DMS79 (cell line): ENCODE measurements at places on chromosomes 2 and 18.
A peak's percentile ranks its signal among the peaks of the same experiment; 100 is the strongest.

GRCh38 chr2:169069341-169069740 lies at the start of gene DHRS9:
DHRS9 (plus strand) TSS chr2:169069563; CDS start chr2:169081582, 12,019 bp downstream.
- no peak for DNase-seq

DNA sequence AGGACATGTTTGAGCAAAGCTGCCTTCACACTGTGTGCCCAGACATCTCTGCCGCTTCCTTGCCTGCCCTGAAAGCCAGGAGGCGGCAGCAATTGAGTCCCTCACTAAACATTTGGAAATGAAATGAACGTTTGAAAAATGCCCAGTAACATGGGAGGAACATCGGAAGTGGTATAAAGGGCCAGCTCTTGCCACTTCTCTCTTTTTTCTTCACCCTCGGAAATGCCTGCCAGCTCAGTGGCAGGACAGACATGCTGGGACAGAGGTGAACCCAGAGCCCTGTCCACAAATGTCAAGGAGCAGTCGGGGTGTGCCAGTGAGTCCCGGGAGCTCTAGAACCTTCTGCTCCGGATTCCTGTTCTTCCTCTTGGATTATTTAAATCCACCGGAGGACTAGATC lies 46.1 kb downstream of the TPGS2 start:
- no peak for DNase-seq

DNA sequence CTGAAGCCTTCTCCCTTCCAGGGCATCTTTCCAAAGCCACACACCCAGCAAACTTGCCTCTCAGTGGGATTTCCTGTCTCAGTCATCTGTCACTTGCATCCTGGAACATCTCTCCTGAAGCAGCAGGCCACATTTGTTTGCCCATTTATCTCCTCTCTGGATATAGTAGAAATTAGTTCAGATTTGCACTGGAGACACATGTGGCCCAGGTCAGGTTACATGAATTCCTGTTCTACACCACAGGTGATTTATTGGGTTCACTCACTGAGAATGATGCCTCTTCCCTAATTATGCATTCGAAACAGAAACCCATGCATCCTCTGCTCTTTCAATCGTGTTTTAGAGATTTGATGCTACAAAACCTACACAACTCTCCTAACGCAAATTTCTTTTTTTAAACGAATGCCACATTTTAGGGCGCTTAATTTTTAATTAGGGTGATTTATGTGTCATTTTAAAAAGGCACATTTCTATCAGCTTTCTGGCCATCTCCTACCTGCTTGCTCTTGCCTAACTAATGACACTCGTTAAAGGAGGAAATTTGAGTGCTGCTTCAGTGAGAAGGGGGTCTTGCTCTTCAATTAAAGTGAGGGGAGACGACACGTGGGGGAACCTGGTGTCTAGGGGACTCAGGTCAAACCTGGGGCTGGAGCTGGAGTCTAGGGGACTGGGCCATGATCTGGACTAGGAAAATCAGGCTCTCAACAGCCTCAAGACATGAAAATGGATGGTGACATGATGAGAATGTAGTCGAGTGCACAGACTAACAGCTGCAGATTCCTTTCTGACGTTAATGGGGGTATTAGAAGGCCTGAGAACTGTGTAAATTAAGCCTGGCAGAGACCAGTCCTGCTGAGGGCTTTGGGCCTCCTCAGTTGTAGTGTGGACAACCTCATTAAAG lies 221.4 kb downstream of the CLIP4 start:
- no peak for DNase-seq

GRCh38 chr18:74796841-74797576 lies 199.3 kb downstream of the ZNF407 start:
- no peak for DNase-seq

GRCh38 chr2:65367524-65367923 lies 64.9 kb downstream of the SPRED2 start:
- DNase-seq = no peak

DNA sequence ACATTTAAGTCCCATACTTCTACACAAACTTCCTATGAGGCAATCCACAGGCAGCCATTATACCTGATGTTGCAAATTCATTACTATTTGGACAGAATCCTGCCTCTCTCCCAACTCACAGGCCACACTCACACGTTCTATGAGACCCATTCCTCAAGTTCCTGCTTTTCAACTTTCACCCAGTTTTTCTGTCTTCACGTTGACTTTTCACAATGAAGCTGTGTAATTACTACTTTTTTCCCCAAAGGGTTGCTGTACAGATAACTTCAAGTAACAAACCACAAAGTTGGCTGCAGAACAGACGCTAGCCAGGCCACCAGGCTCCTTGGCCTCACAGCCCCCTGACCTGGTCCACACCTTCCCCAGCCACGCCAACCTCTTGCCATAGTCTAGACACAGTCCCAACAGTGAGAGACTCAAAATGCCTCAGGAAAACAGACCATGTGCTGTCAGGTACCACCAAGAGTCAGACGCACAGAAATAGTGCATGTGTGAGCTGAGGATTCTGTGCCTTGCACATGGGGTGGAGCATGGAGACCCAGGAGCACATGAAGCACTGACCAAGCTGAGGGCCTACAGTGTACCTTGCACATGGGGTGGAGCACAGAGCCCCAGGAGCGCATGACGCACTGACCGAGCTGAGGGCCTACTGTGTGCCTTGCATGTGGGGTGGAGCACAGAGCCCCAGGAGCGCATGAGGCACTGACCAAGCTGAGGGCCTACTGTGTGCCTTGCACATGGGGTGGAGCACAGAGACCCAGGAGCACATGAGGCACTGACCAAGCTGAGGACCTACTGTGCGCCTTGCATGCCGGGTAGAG lies 61.0 kb downstream of the EIPR1 start:
- no peak for DNase-seq

DNA sequence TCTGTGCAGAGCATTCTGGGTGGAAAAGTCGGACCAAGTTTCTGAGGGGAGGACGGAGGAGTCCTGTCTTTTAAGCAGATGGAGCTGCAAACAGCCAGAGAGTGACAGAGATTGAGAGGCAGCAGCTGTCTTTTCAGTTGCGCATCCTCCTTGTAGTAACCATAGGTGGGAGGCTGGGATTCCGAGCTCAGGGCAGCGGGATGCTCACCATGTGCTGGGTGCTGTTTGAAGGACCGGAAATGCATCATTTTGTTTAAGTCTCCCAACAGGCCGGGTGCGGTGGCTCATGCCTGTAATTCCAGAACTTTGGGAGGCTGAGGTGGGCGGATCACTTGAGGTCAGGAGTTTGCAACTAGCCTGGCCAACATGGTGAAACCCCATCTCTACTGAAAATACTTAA lies 93.4 kb downstream of the AGAP1 start:
- no peak for DNase-seq

GRCh38 chr2:188328419-188328818 lies 36.7 kb downstream of the GULP1 start:
- no peak for DNase-seq

GRCh38 chr2:207409517-207409916 lies 120.2 kb upstream of the CREB1 start:
- peak; percentile 27 for DNase-seq

GRCh38 chr2:96604104-96604503 lies 34.0 kb downstream of the KANSL3 start:
- DNase-seq = no peak

GRCh38 chr18:59141294-59142068 lies 1.8 kb downstream of the SEC11C start:
- DNase-seq = peak; percentile 59

DNA sequence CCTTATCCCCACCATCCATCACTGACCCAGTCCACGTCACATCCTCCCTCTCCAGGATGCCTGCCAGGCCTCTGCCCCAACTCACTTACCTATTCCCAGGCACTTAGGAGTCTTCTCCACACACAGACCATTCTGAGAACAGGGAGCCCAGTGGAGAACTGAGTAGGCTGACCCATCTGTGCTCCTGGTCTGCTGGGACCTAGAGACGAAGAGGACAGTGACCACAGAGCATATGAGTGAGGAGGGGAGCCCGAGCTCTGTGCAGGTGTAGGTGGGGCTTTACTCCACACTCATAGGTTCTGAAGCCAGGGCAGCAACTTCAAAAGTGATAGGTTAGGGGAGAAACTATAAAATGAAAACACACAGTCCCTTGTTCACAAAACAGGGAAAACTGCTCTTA lies 130.0 kb downstream of the NDUFA10 start:
- DNase-seq = no peak

GRCh38 chr2:168363347-168364092 lies 92.6 kb upstream of the CERS6 start:
- DNase-seq = no peak
